NCI-H2029 (cell line): ENCODE measurements at places on chromosomes 11 and 22.
A peak's percentile ranks its signal among the peaks of the same experiment; 100 is the strongest.

GRCh38 chr11:109237636-109238035, 184.4 kb upstream of the C11orf87 start:
- no peak for DNase-seq

GRCh38 chr11:65185869-65186341, 4.2 kb downstream of the CAPN1 start:
- no peak for DNase-seq

DNA sequence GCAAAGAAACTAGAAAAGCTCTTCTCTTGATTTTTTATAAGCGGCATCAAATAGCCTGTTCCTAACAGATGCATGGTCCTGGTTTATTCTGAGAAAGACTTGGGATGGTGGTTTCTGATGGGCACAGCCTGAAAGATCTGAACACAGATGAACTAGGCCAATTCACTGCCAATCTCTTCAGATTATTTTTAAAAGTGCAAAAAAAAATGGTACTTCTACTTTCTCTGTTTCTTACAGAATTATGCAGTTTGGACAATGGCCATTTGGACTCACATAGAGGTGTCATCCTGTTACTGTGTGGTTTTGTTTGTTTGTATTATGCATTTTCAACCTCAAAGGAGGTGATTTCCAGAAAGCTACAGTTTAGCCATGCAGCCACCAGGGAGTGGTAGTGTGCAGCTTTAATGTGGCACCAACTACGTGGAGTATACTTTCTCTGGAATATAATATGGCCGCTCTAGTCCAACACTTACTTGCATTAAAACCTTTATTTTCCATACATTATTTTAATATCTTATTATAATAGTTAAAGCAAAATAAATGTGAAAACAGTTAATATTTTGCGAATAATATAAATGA, 469.8 kb upstream of the KIRREL3 start:
- no peak for DNase-seq

DNA sequence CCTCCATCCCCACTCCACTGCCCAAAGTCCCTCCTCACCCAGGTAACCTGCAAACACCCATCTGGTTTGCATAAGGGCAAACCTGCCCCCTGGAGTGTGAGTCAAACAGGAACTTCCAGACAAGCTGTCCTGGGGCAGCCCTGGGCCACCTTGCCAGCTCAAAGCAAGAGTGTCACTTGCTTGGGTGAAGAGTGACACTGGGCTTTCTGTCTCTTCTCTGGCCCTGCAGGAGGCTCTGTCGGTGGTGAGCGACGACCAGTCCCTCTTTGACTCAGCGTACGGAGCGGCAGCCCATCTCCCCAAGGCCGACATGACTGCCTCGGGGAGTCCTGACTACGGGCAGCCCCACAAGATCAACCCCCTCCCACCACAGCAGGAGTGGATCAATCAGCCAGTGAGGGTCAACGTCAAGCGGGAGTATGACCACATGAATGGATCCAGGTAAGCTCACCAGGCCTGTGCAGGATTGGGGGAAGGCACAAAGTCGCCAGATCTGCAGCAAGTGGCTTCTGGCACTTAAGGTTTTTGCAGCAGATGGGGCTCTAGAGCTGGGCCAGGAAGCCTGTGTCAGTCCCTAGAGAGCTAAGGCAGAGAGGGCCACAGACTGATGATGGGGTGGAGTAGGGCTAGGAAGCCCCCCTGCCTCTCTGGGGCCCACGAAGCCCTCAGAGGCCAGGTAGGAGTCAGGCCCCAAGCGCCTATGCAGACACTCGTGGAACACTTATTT, 64.2 kb downstream of the FLI1 start:
- DNase-seq = no peak

DNA sequence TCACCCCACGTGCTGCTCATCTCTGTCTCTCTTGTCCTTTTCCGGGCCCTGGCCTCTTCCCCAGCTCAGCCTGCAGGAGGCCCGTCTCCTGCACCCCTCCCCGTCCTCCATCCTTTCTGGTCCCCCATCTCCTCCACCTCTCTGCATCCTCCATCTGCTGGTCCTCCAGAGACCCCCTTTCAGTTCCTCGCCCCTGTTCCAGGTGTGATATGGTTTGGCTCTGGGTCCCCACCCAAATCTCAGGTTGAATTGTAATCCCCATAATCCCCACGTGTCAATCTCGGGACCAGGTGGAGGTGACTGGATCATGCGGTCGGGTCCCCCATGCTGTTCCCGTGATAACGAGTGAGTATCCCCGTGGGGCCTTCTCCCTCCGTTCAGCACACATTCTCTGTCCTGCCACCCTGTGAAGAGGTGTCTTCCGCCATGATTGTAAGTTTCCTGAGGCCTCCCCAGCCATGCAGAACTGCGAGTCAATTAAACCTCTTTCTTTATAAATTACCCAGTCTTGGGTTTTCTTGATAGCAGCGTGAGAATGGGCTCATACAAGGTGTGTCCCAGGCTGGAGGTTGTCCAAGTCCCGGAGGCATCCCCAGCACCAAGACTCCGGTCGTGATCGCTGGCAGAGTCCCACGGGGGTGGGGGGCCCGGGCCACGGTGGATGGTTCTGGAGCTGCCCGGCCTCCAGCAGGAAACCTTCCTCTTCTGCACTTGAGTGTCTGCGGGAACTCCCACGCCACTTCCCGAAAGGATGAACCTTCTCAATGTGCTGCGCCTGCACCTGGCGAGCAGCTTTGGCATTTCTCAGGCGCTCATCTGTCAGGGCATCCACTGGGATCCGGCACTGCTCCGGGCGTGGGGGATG, 29.0 kb upstream of the TOLLIP start:
- no peak for DNase-seq

GRCh38 chr11:60957188-60957587, 5.2 kb upstream of the SLC15A3 start:
- no peak for DNase-seq

GRCh38 chr11:129658526-129658867, 157.2 kb upstream of the TMEM45B start:
- DNase-seq = no peak

DNA sequence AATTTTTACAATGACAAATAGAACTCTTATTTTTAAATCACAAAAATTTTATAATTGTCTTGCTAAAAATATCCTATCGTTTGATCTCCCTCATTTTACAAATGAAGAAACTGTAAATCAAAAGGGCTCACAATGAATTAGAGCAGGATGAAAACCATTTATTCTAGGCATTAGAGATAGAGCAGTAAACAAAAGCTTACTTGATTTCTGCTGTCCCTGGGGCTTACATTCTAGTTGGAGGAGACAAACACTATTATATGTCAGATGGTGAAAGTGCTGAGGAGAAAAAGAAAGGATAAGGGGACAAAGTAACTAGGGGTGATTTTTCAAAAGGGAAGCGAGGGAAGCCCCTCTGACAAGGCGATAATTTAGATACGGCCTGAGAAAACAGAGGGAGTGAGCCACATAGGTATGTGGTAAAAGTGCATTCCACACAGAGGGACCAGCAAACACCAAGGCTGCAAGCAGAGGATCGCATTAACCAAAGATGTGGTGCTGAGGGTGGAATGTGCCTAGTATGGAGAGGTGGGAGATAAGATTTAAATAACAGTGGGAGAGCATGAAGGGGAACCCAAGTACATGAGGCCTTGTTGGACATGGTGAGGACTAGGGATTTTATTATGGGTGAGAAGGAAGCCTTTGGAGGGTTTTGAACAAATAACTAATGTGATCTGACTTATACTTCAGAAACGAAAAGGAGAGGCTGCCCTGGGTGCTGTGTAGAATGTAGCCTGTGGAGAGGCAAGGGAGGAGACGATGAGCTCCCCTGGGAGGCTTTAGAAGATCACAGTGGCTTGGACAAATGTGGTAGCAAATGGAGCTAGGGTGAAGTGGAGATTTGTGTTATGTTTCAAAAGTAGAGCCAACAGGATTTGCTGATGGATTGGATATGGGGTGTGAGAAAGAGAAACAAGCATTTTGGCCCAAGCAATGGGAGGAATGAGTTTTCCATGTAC, 62.1 kb downstream of the PDHX start:
- DNase-seq = no peak

DNA sequence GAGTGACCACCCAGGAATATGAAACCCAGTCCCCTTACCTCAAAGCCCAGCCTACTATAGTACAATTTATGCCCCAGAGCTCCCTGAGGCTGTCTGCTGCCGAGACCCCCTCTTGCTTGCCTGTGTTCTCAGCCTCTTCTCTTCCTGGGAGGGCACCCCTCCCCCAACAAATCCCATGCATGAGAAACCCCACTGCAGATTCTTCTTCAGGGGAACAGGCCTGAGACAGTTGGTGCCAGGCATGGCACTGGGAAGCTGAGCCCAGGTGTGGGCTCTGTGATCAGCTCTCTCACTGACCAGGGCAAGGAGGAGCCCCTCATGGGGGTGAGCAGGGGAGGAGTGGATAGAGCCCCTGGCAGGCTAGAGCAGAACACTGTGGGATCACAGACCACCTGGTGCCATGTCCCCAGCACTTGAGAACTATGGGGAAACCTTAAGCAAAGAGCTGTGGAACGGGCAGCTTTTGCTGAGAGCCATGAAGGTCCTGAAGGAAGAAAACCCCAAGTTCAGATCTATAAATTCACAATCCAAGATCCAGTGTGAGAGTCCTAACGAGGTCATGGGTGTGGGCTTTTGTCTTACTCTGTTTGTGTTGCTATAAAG, 46.5 kb upstream of the TH start:
- DNase-seq = no peak

DNA sequence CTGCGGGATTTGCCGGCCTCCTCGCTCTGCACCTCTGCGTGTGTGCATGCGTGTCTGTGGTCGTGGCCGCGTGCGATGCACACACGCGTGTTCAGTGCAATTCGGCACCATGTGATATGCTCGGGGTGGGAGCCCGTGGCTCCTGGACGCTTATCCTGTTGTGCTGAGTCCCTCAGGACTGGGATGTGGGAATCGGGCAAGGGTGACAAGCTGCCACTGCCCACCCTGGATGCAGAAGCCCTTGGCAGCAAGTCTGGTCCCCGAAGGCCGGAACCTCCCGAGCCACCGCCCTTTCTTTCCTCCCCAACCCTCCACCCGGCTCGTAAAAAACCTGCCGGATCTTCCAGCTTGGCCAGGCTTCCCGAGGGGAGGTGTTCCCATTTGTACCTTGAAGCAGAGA, 128.2 kb downstream of the PHF21B start:
- DNase-seq = no peak

DNA sequence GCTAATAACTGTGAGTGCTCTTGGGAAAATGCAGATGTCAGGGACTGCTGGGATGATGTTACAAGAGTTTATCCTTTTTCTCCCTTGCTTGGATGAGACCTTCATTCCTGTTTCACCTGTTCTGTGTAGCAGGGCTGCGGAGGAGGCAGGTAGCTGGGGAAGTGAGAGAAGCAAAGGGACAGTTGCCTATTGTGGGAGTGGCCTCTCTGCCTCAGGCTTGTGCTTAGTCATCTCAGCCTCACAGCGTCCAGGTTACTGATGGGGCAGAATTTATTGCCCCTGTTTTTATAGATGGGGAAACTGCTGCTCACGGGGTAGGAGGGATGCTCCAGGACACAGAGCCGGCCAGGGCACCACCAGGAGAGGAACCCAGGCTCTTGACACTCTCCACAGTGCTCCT, 1.7 kb downstream of the STX3 start:
- no peak for DNase-seq

GRCh38 chr11:59729834-59730233, 16.2 kb upstream of the OR10V1 start:
- DNase-seq = no peak

DNA sequence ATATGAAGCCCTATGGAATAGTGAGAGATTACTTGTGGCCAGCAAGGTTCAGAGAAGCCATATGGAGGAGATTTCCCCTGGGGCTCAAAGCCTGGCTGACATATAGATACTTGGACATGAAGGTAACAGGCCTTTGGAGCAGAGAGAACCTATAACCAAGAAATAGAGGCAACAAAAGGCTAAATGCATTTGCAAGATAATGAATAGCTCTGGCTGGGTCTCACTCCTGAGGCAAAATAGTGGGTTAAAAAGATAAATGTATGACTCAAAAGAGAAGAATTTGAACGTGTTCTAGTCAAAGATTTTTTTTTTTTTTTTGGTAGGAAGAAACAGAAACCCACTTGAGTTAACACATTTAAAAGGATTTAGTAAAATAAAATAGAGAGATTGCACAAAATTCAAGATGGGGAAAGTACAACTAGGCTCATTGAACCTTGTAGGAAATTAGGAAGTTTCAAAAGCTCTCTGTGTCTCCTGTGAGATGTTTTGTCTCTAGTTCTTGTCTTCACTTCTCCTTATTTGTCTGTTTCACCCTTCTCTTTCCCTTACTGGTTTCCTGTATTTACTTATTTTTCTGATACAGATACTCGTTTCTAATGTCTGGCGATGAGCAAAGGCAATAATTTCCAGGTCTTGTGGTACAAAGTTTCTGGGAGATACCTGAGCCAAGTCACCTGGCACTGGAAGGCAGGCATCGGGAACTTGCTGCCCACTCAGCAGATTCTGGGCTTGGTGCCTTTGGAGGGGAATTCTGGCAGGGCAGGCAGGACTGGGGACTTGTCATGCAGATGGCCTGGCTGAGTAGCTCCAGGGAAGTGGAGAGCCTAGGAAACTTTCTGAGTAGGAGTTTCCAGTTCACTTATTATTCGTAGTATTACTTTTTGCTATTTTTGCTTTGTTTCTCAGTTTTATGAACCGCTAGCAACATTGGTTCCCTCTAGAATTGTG, 49.2 kb upstream of the SESN3 start:
- no peak for DNase-seq

DNA sequence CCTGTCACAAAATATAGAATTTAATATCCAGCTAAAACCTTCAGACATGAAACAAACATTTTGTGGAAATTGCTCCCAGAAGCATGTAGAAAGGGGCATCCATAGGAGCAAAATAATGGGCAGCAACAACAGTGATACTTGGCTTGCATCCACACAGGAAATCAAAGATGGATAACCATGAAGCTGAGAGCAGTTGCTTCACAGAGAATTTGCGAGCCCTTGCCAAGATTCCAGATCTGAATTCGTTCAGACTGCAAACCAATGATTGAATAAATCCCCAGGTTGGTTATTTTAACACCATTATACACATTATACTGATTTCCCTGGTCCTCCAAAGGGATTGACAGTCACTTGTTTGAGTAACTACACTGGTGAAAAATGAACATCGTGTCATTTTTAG, 15.6 kb upstream of the OR51L1 start:
- DNase-seq = no peak

DNA sequence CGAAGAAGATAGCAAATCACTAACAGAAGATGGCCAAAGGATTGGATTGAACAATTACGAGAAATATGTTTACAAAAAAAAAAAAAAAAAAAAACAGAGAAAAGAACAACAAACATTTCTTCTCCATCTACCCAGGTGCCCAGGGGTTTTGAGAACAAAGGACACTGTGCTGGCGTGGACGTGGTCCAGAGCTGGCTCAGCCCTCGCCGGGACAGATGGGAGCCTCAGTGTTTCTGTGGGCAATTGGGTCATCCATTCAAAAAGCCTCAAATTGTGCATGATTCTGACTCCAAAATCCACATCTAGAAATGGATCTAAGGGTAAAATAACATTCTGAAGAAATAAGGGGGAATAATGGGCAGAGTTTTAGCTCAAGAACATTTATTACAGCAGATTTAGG, 63.1 kb downstream of the DHCR7 start:
- DNase-seq = no peak

- DNase-seq = peak; percentile 64
Observed at GRCh38 chr11:12537778-12538401, 136.3 kb upstream of the TEAD1 start.
